ENCODE measurements at places on chromosomes 16 and 17. TPM values are rescaled to one million over a fixed set of nuclear protein-coding genes. Genes with fewer than 3 reads are reported as not detected.

RSL1D1 gene
- 362 TPM for total RNA-seq

LIG3 gene
- total RNA-seq = 48.7 TPM

CSH1 gene
- not detected for total RNA-seq

GRCh38 chr17:21677911-21678310 lies 14.4 kb upstream of the KCNJ18 start:
- peak; percentile 30 for DNase-seq

- no peak for DNase-seq
Observed at GRCh38 chr17:43860927-43861622, 14.1 kb downstream of the CD300LG start.

All from CD8-positive, alpha-beta memory T cell (primary cell).